ENCODE measurements at places on chromosomes 3 and 15.

GRCh38 chr3:123276346-123277006, 74.7 kb downstream of the SEC22A start:
- no peak for DNase-seq

GRCh38 chr3:14200841-14201240, 22.2 kb downstream of the LSM3 start:
- DNase-seq = no peak

GRCh38 chr3:41304593-41304992, 105.3 kb downstream of the CTNNB1 start:
- no peak for DNase-seq

- DNase-seq = no peak
Observed at GRCh38 chr3:114421204-114421603, 127.4 kb downstream of the TIGIT start.

DNA sequence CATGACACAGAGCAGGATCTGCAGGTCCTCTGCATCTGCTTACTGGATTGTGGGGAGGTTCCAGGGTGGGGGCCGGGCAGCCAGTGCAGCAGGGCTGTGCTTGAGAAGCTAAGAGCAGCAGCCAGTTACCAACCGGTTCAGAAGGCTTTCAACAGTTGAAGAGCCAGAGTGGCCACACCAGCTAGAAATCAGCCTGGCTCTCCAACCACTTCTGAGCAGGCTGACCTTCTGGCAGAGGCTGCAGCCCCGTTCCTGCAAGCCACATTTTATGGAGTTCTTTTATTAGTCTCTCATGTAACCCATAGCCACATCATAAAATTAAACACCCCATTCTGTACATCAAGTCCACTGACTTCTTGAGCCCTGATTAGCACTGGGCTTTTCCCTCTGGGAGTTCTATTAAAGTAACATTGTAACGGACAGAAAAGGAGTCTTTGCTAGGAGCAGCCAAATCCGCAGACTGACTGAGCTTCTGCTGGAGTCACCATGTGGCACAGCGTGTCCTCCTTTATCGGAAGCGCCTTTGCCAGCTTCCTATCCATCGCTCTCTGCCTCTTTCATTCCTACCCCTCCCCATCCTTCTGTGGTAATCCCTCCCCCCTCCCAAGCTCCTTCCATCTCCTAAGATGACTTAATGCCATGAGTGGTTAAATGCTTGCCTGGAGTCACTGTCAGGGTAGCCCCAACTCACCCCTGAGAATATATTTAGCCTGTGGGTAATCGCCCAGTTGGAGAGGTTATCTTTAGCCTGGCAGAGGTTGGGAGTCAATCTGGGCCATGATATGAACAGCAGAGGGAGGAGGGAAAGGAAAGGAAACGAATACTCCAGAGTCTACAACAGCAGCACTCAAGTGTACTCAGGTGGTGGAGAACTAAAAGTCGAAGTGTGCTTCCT, 138.5 kb upstream of the HES1 start:
- no peak for DNase-seq

DNA sequence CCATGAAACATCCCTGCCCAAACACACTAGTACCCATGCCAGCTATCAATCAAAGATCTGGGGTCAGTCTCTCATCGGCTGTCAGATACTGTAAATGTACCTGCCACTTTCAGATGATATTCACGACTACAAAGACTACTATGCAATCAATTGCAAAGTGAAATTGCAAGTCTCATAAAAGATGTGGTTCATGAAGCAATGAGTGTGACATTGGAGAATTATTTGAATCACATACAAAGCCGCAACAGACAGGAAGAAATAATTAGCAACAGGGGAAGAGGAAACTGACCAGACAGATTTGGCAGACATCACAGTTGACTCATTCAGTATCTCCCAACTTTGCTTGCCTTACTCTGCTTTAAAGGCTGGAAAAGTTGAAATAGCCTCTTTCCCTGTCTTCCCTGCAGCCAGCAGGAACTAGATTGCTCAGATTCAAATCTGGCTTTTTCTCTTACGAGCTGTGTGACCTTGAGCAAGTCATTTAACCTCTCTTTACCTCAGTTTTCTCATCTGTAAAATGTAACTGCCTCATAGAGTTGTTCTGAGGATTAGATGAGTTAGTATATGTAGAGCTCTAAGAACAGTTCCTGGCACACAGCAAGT, 95.7 kb upstream of the C3orf80 start:
- no peak for DNase-seq

DNA sequence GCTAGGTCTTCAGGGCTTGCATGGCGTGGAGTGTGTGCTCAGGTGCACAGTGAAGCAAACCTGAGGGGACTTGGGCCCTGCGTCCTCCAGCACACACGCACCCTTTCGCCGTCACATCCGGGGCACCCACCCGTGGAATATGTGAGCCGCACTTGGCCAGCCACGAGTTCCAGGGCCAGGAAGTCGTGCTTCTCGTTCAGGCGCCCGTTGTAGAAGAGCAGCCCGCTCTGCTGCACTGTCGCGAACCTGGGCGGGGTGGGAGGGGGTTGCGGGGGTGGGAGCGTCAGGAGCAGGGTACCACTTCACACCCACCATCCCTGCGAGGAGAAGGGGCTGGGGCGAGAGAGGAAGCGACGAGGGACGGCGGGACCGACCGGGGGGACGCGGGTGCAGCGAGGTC, 7.1 kb downstream of the CELSR3 start:
- no peak for DNase-seq

GRCh38 chr3:183800243-183800863, 25.0 kb downstream of the MAP6D1 start:
- no peak for DNase-seq

DNA sequence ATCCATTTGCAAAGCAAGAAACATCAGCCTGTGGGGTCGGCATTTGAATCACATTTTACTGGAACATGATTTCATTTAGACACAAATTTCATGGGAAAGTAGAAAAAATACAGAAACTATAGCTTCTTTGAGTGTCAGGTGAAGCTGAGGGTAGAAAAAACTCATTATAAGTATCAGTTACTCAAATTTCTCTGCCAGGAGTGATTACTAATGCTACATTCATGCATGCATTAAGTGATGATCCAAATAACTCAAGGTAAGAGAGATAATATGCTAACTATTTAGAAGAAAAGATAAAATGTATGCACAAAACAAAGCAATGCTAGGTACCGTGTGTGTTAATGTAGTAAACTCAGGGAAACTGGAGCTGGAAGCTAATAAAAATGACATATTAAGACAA, 406.0 kb downstream of the GAP43 start:
- DNase-seq = no peak

- DNase-seq = no peak
Observed at GRCh38 chr3:101629219-101629618, 47.7 kb downstream of the ZBTB11 start.

DNA sequence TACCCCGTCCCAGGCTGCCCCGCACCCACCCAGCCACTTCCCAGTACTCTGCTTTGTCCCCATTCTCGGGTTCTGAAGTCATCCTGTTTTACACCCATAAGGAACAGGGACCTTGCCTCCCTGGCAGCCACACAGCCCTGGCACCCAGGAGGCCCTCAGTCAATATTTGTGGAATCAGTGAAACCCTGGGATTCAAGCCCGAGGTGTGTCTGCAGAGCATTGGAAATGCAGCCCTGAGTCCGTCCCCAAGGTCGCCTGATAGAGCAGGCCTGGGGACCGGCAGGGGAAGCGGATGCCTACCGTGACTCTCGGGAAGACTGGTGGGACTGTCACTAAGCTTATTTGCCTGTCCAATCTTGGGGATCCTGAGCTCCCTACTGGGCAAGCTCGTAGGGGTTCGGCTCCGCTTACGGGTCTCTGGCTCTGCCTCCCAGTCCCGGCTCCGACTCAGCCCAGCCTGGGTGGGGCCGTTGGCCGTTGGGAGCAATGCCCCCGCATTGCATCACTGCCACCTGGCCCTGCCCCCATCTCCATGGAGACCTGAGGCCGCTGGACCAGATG, 64.4 kb upstream of the TAMM41 start:
- DNase-seq = no peak

DNA sequence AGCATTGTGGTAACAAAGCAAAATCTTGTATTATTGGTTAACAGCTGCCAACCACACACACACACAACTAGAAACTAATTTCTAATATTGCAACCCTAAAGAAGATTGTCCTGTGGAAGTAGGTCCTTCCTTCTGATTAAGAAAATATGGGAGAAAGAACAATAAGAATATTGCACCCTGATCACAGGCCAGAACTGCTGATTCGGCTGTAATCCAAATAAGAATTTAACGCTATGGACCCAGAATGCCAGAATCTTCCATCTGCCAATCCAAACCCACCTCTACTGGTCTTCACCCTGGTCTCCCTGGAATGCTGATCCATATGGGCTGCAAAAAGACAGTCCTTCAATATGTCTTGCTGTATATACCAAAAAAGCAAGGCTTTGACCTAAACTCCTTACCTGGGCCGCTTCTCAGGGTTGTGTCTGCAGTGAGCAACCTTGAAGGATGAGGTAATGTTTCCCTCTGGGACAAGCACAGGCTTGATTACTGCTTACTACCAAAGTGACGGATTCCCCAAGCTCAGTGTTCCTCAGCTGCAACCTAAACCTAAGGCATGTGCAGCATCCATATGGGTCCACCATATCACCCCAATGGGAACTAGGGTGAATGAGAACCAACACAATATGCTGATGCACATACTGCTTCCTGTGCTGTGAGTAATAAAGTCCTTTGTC, 8.0 kb downstream of the CCDC14 start:
- no peak for DNase-seq

- DNase-seq = no peak
Observed at GRCh38 chr3:197283045-197283444, 15.4 kb downstream of the DLG1 start.

DNA sequence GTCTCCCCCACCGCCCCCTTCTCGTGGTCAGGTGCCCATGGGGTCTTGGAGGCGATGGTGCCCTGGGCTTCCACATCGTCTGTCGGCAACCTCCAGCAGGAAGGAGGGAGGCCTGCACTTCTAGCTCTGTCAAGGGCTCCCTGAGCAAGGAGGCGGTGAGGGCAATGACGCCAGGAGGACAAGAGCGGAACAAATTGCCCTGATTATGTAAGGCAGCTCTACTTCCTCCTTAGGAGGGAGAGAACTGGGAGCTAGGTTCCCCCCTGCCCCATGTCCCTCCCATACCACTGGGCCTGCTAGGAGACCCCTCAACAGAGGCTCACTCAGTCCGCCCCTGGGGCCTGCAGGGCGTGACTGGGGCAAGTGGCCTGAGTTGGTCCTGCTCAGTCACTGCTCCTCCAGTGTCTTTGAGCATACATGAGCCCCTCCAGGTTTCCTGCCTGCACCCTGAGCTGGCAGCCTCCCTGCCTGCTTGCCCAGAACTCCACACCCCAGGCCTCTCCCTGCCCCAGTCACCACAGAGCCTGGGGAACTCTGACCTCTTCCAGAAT, 56.1 kb downstream of the CACNA2D2 start:
- DNase-seq = no peak

DNA sequence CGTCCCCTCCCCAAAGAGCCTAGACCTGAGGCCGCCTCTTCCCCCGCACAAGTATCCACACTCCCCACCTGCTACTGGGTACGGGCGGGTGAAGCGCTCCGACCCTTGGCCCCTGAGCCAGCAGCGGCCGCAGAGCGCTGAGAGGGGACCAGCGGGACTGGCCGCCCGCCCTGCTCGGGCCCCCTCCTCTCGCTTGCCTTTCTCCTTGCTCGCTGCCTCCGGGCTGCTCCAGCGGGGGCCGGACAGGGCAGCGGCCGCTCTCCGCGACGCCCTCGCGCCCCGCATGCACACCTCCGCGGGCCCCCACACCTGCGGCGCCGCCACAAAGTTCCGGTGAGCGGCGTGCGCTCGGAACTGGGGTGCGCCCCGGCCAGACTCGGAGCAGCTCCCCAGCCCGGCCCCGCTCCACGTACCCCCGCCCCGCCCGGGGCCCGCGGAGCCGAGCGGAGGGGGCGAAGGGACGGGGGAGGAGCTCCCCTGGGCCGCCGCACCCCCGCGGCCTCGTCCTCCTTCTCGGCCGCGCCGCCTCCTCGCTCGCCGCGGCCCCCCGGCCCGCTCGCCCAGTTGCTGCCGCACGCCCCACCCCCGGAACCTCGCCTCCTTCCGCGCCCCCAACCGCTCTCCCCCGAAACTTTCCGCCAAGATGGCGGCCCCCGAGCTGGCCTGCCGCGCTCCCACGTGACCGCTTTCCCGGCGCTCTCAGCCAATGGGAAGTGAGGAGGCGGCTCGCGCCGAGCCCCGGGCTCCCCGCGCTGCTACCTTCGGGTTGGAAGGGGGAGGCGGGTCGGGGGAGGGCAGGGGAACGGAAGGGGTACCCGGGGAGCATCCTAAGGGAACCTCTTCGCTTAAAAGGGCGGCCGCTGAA, 704 bp downstream of the DLG1 start:
- peak; percentile 80 for DNase-seq

DNA sequence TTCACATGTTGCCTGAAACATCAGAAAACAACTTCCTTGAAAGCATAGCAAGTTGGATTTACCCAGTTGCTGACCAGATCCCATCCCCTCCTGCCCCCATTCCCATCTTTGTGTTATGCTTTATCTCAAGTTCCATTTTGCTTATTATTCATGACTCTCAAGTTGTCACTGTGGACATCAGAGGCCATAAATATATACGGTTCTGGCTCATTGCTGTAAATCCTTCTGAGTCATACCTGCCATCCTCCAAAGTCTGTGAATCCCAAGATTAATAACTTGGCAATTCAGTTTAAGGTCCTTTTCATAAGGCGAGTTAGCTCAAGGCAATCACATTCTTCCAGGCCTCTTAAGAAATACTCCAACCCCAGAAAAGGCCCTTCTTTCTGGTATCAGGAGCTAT, 126.2 kb upstream of the C2CD4B start:
- no peak for DNase-seq

GRCh38 chr3:185081521-185081920, 71.3 kb downstream of the C3orf70 start:
- no peak for DNase-seq

DNA sequence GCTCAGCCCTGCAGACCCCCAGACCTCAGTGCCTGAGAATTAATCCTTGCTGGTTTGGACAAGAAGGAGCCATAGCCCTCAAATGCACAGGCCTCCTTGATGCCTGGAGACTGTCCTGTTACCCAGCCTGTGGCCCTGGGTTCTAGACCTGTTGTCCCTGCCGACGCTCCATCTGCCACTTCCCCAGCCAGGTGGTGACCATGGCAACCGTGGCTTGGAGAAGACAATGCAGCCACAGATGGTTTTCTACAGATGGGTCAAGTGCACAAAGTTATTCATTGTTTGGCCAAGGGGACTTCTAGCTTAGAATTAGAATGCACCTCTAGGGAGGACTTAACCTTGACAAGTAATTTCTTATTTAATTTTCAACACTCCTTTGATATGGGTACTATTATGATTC, 297.1 kb downstream of the UACA start:
- DNase-seq = no peak

GRCh38 chr3:71453319-71453718, 130.2 kb downstream of the FOXP1 start:
- no peak for DNase-seq

GRCh38 chr3:62624185-62624584, 250.8 kb upstream of the FEZF2 start:
- DNase-seq = no peak
